ENCODE measurements at places on chromosomes 1 and 21.

DNA sequence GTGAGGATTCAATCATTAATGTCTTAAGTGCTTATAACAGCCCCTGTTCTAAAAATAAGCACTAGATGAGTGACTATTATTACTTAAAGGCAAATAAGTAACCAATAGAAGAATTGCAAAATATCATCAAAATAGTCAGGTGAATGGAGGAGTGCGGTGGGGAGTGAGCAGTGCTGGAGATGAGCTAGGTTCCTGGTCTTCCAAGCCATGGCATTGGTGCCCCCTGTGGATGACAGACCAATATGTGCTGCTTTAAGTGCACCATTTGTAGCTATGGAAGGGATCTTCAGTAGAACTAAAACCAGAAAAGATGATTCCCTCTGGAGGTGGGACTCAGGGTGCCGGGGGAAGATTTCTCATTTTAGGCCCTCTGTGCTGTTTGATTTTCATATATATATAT lies 46.1 kb upstream of the SLC30A1 start:
- no peak for DNase-seq

GRCh38 chr1:6761196-6761737 lies 24.0 kb upstream of the CAMTA1 start:
- no peak for DNase-seq

GRCh38 chr21:33035147-33035546 lies 9.4 kb downstream of the OLIG2 start:
- no peak for DNase-seq

GRCh38 chr1:230120921-230121381 lies 53.9 kb downstream of the GALNT2 start:
- DNase-seq = no peak

- no peak for DNase-seq
Measured at GRCh38 chr1:95061445-95062006, 11.2 kb downstream of the ALG14 start.

GRCh38 chr1:241163363-241163762 lies 193.6 kb downstream of the RGS7 start:
- no peak for DNase-seq

- DNase-seq = no peak
Measured at GRCh38 chr1:25150985-25151495, 81.3 kb downstream of the SYF2 start.

GRCh38 chr21:45102391-45102932 lies 28.1 kb downstream of the ADARB1 start:
- DNase-seq = no peak

DNA sequence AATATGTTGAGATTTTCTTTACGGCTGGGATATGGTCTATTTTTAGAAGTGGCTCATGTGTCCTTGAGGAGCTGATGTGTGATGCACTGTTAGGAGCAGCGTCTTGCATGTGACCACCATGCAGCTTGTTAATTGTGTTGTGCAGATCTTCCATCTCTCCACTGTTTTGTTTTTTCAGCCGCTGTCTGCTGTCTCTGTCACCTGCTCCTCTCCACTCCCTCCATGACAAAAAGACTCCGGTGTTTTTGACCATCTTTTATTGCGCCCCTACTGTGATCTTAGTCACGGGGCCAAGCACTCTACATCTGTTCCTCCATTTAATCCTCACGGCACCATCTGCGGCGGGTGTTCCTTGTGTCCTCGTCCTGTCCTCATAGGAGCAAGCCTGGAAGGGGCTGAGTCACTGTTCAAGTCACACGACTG lies 51.8 kb downstream of the ADARB1 start:
- DNase-seq = no peak

- no peak for DNase-seq
Measured at GRCh38 chr1:228850141-228851100, 115.1 kb downstream of the RHOU start.

DNA sequence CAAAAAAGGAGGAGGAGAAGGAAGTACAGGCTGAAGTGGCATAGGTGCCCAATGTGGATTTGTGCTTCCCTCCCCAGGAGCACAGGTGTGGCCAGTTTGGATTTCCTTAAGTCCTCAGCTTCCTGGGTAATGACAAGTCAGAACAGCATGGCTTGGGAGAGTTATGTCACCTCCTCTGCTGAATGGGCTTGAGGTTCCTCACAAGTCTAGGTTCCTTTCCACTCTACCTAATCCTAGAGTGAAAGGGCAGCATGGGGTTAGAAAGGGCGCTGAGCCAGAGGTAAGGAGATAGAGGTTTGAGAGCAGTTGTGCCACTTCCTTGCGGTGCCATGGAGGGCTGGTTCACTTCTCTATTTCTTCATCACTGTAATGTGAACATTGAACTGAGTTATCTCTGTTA lies 35.5 kb upstream of the IL20 start:
- no peak for DNase-seq

DNA sequence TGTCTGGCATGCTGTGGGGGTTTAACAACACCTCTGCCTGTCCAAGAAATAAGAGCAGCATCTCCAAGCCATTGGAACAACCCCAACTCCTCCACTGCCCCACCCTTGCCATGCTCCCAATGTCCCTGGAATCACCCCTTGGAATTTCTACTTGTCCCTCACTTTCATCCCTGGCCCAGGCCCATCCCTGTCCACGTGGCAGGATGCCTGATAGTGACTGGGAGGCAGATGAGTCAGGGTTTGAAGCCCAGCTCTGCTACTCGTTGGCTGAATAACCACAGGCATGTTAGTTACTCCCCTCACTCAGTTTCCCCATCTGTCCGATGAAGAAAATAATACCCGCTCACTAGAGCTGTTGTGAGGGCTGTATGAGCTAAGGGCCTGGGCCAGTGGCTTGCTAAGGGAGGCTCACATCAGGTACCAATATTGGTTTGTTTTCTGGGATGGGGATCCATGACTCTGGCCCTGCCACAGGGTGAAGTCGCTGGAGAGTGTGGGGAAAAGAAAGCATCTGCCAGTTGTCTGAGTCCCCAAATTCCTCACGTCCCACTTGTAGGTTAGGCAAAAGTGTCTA lies 99.4 kb upstream of the TLR5 start:
- no peak for DNase-seq

DNA sequence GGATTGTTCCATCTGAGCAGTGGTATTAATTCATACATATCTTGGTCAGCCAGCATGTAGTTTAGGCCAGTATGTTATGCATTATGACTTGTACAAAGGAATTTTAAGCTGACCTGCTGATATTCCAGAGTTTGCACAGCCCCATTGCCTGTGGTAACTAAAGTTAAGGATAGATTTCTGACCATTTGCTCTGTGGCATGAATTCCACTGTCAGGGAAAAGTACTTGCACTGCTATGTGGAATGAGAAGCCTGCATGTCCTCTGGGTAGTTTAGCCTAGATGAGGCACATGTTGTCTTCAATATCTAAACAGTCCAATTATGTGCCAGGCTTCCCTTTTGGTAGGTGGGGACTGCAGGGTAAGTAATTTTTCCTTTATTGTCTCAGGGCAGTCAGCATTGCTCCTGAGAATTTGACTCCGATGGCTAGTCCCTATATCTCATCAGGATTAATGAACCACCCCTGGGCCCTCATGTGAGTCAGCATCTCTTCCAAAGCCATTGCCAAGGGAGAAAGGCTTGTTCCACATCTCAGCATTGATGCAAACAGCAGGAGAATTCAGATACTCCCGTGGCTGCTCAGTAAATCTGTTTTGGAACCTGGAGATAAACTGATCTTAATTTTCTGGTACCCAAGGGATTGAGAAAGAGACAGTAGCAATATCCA lies 30.2 kb downstream of the NEK7 start:
- DNase-seq = no peak

- DNase-seq = no peak
Measured at GRCh38 chr1:111835514-111835913, 79.8 kb downstream of the DDX20 start.

Measured in activated naive CD4-positive, alpha-beta T cell treated with Interleukin-2 at 50 U/mL for 16 hours (primary cell).